Brain pericyte (primary cell): ENCODE measurements at places on chromosomes 16 and 17.

DNA sequence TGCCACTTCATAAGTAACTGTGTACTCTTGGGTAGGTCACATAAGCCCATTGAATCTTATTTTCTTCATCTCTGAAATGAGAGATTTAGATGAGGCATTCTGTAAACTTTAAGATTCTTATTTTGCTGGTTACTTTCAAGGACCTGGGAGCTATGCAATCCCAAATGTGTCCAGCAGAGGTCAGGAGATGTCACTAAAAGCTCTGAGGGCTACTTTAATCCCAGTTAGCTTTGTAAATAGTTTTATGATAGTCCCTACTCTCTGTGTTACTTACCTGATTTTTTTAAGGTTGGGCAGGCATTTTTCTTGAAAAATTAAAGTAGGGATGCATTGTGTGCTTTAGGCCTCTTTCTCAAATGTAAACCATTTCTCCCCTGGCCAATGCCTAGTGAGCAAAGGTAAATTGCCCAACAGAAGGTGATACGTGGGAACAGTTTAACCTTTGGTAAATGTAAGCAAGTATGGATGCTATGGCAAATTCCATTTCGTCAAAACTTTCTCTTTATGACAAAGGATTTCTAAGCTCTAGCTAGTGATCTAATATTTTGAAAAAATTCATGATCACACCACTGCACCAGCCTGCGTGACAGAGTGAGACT lies 57.1 kb upstream of the WSB1 start:
- no peak for DNase-seq

GRCh38 chr17:29032013-29032856 lies 10.7 kb upstream of the PIPOX start:
- no peak for DNase-seq

DNA sequence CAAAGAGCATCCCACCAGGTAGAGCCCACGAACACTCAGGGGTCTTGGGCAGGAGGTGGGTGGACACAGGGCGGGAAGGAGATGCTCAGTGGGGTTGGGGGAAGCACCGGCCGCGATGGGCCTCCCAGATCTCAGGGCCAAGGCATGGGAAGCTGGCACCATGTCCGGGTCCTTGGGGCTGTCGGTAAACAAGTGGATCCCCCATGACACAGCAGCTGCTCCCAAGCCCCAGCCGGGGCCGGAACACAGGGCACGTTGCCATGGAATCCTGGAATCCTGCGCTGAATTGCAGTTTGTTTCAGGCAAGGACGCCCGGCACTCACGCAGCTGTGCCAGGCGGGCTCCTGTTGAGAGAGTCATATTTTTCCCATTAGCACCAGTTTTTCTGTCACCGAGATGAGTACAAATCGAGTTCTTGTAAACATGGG lies 23.0 kb upstream of the CHMP6 start:
- no peak for DNase-seq

DNA sequence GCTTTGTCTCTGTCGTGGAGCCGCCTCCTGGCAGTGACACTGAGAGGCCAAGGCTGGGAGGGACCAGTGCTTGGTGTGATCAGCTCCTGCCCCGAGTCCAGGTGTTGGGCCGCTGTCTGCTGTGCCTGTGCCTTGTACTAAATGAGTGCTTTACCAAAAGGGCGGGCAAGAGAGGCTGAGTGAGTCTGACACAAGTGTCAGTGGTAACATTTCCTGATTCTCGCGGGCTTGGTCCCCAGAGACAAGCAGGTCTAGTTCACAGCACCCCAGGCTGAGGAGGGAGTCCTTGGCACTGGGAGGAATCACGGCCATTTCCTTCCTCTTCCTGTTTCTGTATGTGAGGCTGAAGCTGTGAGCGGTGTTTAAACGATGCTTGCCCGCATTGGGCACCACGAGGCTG lies 30.2 kb downstream of the PLD6 start:
- DNase-seq: no peak

DNA sequence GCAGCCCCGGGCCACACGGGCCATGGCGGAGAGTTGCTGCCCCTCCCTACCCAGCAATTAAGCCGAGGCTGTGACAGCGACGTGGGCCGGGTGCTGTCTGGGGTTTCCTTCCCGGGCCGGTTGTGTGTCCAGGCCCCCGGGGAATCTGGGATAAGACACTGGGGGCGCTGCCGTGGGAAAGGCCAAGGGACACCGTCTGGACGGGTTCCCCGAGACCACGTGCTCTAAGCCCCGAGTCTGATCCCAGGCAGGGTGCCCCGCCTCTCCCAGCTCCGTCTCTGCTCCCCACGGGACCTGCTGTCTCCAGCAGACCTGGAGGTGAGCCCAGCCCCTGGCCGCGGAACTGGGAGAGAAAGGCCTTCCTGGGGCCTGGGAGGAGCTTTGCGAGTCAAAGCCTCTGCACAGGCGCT lies 92.2 kb downstream of the IRX3 start:
- no peak for DNase-seq

DNA sequence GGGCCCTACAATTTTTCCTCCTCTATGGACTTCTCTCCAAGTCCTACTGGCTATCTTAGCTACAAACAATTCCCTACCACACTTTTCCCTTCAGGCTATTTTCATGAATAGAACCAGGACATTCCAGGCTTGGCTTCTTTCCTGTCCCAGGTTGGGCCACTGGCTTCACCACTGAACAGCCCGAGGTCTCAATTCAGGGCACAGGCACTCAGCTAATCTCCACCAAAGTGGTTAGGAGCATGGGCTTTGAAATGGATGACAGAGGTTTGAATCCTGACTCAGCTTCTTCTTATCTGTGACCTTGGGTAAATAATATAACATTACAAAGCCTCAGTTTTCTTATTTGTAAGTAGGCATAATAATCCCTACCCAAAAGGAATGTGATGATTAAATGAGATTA lies 50.9 kb upstream of the ZNF629 start:
- DNase-seq: no peak

DNA sequence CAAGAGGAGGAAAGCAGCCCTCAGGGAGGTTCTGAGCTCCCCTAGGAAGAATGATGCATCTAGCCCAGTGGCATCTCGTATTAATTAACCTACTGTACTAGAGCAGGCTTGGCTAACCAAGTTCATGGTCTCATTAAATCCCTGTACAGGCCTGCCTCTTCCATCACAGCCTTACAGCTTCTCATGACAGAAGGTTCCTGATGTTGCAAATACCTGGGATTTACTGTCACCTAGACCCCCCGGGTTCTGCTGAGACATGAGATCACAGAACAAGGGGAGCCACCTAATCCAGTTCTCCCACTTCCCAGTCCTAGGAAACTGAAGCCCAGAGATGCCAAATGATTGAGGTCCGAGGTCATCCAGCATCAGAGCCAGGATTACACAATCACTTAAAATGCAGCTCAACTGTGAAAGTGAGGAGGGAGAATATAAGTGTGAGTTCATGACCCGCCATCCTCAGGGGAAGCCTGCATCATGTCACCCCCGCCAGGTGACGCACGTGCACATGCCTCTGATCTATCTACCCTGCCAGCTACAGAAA lies 23.9 kb downstream of the ACLY start:
- DNase-seq: peak; percentile 78

DNA sequence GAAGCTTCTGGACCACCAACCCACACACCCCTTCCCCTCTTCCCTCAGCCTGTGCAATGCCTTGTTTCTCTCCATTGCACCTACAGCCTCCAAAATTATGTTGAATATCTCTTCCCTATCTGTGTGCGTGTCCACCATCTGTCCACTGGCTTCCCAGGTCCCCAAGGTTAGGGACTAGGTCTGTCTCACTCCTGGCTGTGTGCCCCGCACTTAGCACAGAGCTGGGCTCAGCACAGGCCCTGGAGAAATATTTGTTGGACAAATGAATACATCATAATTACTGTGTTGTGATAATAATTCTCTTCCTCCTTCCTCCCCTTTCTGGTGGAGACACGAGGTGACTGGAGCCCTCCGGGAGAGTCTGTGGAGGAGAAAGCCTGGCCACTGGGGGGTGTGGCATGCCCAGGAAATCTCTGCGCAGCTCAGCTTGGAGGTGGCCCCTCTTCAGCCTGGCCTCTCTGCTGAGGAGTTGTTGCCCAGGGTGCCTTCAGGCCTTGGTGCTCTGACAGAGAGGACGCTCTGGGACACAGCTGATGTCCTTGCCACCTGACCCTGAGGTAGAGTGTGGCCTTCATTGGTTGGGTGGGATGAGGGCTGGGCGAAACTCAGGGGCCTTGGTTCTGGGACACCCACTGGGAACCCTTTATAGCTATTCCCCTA lies 3.3 kb upstream of the BRD7 start:
- no peak for DNase-seq

- DNase-seq: no peak
Measured at GRCh38 chr16:3045758-3046640, at the start of gene MMP25. MMP25 (plus strand) TSS chr16:3046561; CDS start chr16:3046918, 357 bp downstream.
